ENCODE measurements at places on chromosomes 5 and 9.
A peak's percentile ranks its signal among the peaks of the same experiment; 100 is the strongest.

GRCh38 chr5:111741278-111741677 lies 15.7 kb downstream of the NREP start:
- DNase-seq = no peak

- peak; percentile 12 for DNase-seq
These were observed 15.7 kb downstream of the SPATA9 start for GRCh38 chr5:95667061-95667618.

GRCh38 chr5:180977852-180978251 lies 10.8 kb upstream of the BTNL3 start:
- DNase-seq = no peak

- DNase-seq = no peak
These were observed 1.8 kb upstream of the CFAP95 start for GRCh38 chr9:69818750-69819345.

DNA sequence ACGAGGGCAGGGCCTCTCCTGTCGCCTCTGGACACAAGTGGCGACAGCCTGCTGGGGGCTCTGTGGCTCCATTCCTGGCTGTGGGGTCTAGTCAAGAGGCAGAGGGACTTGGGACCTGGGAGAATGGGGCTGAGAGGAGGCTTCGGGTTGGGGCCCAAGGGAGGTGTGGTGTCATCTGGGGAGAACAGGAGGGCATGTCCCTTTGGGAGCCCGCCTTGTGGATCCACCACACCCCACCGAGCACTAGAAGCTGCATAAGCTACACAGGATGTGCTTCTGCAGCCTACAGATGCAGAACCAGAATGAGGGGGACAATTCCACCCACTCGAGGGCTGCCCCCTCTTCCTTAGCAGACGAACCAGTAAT lies 3.9 kb upstream of the MAN1B1 start:
- DNase-seq = no peak

GRCh38 chr5:14737291-14737690 lies 72.8 kb downstream of the OTULIN start:
- DNase-seq = no peak

DNA sequence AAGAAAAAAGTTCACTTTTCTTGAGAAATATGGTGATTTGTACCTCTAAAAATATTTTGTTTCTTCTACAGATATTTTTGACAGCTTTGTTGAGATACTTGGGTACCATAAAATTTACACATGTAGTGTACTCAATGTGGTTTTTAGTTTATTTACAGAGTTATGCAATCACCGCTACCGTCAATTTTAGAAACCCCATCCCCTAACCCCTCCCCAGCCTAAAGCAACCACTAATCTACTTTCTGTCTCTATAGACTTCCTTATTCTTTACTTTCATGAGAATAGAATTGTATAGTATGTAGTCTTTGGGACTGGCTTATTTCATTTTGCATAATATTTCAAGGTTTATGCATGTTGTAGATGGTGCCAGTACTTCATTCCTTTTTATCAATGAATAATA lies 45.0 kb upstream of the TDRD7 start:
- DNase-seq = no peak

GRCh38 chr9:89967527-89967926 lies 362.7 kb downstream of the GADD45G start:
- DNase-seq = no peak

- DNase-seq = no peak
These were observed 63.3 kb downstream of the ADAMTS16 start for GRCh38 chr5:5203451-5203850.

- no peak for DNase-seq
These were observed 116.7 kb upstream of the LMX1B start for GRCh38 chr9:126496781-126497659.

- DNase-seq = no peak
These were observed 58.1 kb downstream of the ADAMTS6 start for GRCh38 chr5:65423623-65424022.

DNA sequence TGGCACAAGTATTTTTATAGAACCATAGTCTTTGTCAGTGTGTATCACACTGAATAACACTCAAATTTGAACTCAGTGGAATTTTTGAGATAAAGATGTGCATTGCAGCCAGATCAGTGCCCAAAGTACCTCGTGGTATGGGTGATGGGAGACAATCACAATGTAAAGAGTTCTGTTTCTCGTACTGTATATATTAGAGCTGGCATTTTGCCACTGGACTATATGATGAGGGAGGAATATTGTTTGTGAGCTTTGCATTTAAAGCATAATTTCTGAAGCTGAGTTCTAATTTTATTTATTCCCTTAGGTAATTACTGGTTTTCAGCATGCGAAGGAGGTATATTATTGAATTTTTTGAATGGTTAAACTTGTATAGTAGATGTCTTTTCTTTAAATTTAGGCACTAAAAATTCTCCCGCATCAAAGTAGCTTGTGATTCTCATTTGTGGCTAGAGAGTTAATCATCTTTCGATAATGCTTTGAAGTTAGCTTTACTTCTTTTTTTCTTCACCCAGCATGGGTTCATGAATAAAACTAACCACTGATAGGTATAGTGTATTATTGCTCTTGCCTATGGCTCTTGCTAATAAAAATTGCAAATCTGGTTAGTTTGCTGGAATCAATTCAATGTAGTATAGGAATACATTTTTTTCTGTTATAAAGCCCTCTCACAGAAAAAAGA lies 43.1 kb downstream of the PAM start:
- DNase-seq = no peak

- no peak for DNase-seq
These were observed 129.5 kb downstream of the NIPBL start for GRCh38 chr5:37005946-37006540.

DNA sequence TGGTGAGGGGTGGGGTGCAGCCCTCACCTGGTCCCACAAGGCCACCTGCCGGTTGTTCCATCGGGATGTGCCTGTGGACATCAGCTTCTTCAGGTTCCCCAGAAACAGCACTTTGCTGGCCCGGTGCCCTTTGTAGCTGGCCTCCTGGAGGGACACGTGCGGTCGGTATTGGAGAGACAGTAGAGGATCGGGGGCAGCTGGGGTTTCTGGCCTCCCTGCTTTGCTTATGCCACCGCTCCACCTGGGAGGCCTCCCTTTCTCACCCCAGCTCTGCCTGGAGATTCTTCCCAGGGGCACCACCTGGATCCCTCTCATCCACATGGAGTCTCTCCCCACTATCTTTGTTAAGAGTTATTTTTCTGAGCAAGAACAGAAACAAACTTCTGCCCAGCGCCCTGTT lies 13.1 kb upstream of the TRIM14 start:
- no peak for DNase-seq

DNA sequence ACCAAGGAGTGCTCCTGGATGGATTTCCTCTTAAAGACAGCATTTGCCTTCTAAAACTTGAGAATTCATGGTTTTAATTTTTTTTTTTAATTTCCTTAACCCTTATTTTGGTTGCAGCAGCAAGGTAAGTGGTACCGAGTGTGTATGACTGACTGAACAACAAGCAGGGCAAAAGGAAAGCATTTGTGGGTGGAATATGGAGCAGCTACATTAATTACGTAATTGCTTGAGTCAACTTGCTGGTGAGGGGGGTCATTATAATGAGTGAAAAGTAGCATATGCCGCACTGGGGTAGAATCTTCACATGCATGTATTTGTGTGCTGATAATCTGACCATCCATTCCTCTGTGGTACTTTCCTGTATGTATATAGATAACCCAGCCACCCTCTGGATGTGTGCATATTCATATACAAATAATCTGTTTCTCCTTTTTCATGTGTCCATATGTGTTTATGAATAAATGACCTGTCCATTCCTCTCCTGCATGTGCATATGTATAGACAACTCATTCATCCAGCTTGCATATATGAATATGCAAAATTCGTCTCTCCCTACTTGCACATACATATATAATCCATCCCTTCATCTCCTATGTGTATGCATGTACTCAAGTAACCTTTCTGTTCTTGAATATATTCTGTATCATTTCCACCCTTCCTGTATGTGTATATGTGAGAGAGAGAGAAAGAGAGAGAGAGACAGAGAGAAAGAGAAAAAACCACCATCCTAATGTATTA lies 147.5 kb upstream of the RUSC2 start:
- no peak for DNase-seq

DNA sequence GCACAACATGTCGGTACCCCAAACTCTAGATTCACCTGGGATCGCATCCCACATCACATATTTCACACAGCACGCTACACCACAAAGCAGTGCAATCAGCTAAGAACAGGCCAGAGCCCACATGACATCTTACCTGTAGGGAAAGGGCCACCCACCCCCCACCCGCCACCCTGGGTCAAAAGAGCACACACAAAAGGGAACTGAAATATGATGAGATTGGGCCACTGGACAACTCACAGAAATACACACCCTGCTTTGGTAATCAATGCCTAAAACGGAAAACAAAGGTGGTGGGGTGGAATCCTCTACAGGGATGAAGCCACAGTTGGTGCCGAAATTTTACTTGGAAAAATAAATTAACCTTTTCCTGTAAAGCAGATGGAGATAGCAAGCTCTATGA lies 13.1 kb downstream of the RETREG1 start:
- DNase-seq = no peak

GRCh38 chr5:88860501-88860900 lies 22.5 kb downstream of the MEF2C start:
- no peak for DNase-seq

DNA sequence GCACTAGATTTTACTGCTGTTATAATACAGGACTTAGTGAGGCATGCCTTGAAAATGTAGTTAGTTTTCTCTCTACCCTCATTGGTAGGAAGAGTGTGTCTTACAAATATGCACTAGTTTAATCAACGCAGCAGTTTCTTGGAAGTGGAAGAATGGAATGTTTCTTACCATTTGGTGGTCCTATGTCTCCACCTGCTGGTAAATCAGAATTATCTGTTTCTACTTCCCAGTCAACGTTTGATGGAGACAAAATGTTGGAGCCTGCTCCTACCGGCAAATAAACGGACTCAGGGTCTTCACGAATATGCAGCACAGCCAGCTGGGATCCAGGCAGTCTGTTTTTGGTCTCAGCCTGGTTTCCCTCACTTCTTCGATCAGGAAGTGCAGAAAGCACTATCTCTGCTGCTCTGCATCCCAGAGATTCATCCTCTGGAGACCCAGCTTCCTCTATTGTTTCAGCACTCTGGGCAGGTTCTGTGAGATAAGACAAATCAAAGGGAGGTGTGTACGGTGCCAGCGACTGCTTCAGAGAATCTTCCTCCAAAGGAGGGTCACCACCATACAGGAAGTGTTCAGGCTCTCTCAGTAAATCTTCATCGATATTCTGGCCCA lies 59.5 kb upstream of the PCA3 start:
- DNase-seq = peak; percentile 46

GRCh38 chr9:29214690-29215253 lies 1641.5 kb upstream of the C9orf72 start:
- no peak for DNase-seq

GRCh38 chr5:131379723-131380122 lies 115.9 kb downstream of the CDC42SE2 start:
- peak; percentile 63 for DNase-seq

GRCh38 chr5:9394221-9394620 lies 151.7 kb downstream of the SEMA5A start:
- no peak for DNase-seq

- DNase-seq = no peak
These were observed 7.4 kb upstream of the COL5A1 start for GRCh38 chr9:134634176-134634575.

DNA sequence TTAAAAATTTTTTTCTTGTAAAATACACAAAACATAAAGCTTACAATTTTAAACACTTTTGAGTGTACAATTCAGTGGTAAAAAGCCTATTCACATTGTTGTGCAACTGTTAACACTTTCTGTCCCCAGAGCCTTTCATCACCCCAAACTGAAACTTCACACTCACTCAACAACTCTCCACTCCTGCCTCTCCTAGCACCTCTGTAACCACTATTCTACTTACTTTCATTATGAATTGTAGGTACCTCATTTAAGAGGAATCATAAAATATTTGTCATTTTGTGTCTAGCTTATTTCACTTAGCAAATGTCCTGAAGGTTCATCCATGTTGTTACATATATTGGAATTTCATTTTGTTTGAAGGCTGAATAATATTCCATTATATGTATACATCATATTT lies 4.3 kb upstream of the ZNF510 start:
- no peak for DNase-seq

DNA sequence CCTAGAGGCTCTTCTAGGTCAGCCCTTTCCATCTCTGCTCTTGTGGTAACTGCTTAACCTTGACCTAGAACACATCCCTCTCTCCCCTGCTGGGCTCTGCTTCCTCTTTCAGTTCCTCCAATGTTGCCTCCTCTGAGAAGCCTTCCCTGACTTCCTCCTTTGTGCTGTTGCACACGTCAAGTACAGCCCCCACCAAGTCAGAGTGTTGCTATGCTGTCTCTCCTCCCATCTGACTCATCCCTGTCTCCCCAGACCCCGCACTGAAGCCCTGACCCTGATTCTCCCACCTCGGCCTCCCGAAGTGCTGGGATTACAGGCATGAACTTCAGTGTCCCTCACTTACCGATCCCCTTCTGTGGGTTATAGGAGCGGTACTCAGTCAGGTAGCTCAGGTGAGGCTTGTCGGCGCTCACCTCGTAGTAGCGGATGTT lies 10.4 kb upstream of the TRIM14 start:
- peak; percentile 39 for DNase-seq

- no peak for DNase-seq
These were observed 7.6 kb upstream of the IRF1 start for GRCh38 chr5:132498152-132498551.
